Activated T-helper 1 cell treated with Interleukin-2 at 50 U/mL for 16 hours (primary cell): ENCODE measurements at places on chromosomes 6 and 20.

DNA sequence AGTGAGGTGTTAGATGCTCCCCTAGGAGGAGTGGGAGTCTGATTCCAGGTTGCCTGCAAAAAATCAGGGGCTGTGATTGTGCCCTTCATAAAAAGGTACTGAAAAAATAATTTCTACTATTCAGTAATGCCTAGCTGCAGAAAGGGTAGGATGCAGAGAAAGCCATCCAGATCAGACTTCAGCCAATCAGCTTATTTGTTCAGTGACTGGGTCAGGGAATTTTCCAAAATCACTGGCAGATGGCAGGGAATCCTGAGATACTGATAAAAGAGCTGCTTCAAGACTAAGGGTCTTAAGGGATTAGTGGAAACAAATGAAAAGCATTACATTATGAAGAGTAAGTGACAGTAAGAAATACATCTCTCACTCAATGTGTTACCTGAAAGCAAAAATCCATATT, 42.8 kb upstream of the MTRF1L start:
- DNase-seq, result no peak

GRCh38 chr20:10089871-10090587, 55.2 kb downstream of the ANKEF1 start:
- no peak for DNase-seq

- DNase-seq, result no peak
These were observed at the start of gene CHRNA4 for GRCh38 chr20:63360850-63361518. TSS of gene CHRNA4 (minus strand) at chr20:63361349. CDS start at chr20:63361165, 184 bp downstream.

GRCh38 chr6:46491201-46491627, at the start of gene RCAN2:
TSS of gene RCAN2 (minus strand) at chr6:46491449.
- DNase-seq, result no peak

DNA sequence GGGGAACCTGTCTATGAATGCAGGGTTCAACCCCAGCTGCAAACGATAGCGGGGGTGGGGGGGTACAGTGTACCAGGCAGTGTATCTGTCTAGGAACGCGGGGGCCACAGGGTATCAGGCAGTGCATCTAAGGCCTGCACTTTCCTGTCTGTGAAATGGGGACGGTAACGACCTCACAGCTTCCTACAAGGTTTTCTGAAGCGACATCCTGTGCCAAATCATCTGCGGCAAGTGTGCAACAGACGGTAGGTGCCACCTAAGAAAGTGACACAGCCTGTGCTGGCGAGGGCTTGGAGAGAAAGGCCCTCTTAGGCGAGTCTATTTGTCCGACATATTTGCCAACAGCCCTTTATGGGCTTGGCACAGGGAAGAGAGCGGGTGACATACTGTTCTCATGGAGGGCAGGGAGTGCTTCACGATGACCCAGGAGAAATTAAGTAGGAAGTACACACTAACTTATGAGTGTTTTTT, 3.8 kb downstream of the DIDO1 start:
- DNase-seq, result peak; percentile 26

GRCh38 chr6:38638941-38639497, 710 bp downstream of the BTBD9 start:
- peak; percentile 44 for DNase-seq

- peak; percentile 1 for DNase-seq
These were observed 696 bp upstream of the SUPT3H start for GRCh38 chr6:45378334-45378926.

DNA sequence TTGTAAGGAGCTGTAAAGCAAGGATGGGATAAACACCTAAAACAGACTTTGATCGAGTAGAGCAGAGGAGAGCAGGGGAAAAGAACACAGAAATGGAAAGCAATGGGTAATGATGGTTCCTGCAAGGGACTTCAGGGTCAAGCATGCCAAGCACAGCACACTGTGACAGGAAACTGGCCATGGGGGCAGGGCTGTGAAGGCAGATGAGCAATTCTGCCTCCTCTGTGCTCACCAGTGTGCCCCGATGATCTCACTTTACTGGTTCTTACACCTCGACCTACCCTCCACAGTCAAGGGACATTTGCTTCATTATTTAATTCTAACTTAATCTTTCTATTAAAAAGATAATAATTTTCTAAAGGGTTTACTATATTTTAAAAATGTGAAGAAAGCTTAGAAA, 21.6 kb upstream of the MYB start:
- DNase-seq, result no peak

DNA sequence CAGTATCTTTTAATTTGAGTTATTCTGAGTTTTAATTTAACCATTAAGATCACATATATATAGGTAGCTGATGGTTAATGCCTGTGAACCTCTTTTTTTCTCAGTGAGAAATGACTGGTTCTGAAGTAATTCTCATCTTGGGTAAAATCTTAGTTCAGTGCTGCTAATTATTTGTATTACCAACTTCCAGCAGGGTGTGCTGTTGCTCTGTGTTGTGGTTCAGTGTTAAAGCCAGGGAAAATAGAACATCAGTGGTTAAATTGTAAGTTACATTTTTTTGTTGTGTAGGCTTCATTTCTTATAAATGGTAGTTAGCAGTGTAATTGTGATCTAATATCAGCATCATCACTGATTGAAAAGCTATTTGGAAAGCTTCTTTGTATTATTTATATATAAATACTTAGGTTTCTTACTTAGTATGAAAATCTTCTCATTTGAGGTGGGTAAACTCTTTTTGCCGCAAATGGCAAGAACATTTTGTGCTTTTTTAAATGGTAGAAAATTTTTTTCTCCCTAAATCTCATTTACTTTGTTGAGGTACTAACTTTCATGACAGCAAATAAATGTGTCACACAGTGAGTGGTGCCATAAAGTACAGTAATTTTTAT, 43.7 kb downstream of the CDC5L start:
- DNase-seq, result no peak

DNA sequence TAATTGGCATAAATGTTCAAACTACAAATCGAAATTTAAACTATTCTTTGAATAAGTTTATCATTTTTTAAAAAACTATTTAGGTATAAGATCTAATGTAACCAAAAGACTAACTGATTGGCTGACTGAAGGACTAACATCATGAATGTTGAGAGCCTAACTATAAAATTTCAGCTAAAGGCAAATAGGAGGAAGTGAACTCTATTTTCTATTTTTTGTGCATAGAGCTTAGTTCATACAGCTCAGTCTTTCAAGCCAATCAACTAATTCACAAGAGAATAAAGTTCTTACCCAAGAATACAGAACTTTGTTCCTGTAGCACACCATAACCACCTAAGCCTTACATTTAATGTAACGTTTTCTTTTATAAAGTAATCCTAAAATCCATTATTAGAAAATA, 46.3 kb upstream of the STXBP5 start:
- DNase-seq, result no peak

GRCh38 chr20:41143354-41143753, 6.0 kb downstream of the PLCG1 start:
- DNase-seq, result no peak

DNA sequence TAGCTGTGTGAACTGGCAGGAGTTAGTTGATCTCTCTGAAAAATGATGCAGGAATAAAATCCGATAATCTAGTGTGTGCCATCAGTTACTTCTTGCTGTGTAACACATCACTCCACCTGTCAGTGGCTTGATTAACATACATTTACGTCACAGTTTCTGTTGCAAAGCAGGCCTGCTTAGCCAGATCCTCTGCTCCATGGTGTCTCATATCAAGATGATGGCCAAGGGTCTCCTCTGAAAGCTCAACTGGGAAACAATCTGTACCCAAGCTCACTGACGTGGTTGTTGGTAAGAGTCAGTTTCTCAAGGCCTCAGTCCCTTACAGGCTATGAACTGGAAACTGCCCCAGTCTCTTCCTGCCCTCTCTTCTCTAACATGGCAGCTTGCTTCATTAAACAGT, 51.8 kb downstream of the FOXA2 start:
- no peak for DNase-seq

- no peak for DNase-seq
These were observed 645.0 kb downstream of the MMUT start for GRCh38 chr6:48818052-48818412.

GRCh38 chr20:41738604-41739206, 120.5 kb upstream of the CHD6 start:
- no peak for DNase-seq

- no peak for DNase-seq
These were observed 13.4 kb downstream of the DCBLD1 start for GRCh38 chr6:117495869-117496268.

DNA sequence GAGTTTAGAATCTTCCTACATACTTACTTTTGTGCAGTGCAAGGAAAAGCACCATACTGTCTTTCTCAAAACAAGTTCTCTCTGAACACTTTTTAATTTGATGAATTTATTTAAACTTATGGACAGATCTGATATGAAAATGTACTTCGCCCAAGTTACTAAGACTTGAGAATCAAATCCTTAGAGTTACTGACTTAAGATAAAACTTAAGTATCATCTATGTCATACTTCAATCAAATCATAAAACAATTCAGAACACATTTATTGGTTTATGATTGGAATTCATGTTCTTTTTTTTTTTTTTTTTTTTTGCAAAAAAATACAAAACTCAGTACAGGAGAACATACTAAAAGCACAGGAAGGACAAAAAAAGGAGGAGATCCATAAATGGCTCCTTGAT, 77.7 kb downstream of the MBOAT1 start:
- DNase-seq, result no peak

DNA sequence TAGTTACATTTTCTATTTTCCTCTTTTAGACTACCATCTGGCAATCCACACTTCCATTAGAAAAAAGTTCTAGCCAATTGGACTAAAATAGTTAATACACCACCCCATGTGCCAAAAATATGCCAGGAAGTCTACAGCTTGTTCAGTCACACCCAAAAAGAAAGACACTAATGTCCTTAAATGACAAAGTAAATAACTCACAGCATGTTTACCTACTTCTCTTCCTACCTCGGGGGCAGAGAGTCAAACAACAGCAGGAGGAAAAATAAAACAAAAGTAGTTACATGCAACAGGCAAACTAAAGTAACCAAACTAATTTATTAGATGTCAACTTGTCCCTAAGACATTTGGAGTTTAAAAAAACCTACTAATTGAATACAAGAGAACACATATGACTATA, 57.0 kb downstream of the UBE3D start:
- DNase-seq, result no peak

- no peak for DNase-seq
These were observed 25.8 kb downstream of the ROS1 start for GRCh38 chr6:117399924-117400323.

- no peak for DNase-seq
These were observed 113.9 kb upstream of the CST7 start for GRCh38 chr20:24835195-24835594.

DNA sequence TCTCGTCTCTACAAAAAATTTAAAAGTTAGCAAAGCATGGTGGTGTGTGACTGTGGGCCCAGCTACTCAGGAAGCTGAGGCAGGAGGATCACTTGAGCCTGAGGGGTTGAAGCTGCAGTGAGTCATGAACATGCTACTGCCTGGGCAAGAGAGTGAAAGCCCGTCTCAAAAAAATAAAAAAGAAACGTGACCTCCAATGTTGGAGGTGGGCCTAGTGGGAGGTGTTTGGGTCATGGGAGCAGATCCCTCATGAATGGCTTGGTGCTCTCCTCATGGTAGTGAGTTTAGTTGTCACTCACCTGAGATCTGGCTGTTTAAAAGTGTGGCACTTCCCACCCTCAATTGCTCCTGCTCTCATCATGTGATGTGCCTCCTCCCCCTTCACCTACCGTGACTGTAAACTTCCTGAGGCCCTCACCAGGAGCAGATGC, 24.3 kb downstream of the RBL1 start:
- DNase-seq, result peak; percentile 10

GRCh38 chr6:44530910-44531234, 143.4 kb downstream of the CDC5L start:
- no peak for DNase-seq
